Lung microvascular endothelial cell (primary cell): ENCODE measurements at places on chromosomes 16 and 17.
A peak's percentile ranks its signal among the peaks of the same experiment; 100 is the strongest.

DNA sequence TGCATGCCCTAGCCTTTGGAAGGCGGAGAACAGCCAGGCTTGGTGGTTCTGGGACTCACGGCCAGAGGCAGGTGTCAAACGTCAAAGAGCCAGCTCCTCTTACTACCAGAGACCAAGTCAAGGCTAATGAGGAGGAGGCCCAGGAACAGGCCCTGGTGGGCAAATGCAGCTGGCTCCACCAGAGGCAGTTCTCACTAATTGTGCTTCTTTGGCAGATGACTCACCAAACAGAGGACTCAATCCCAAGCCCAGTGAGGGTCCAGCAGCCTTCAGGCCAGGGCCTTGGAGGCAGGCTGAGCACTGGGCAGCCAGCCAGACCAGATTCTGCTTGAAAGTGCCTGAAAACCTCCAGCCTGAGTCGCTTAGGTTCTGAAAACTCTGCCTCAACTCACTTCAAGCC, 336.5 kb upstream of the CDH5 start:
- no peak for DNase-seq

- no peak for DNase-seq
These were observed 160.3 kb downstream of the HS3ST3B1 start for GRCh38 chr17:14461227-14461548.

DNA sequence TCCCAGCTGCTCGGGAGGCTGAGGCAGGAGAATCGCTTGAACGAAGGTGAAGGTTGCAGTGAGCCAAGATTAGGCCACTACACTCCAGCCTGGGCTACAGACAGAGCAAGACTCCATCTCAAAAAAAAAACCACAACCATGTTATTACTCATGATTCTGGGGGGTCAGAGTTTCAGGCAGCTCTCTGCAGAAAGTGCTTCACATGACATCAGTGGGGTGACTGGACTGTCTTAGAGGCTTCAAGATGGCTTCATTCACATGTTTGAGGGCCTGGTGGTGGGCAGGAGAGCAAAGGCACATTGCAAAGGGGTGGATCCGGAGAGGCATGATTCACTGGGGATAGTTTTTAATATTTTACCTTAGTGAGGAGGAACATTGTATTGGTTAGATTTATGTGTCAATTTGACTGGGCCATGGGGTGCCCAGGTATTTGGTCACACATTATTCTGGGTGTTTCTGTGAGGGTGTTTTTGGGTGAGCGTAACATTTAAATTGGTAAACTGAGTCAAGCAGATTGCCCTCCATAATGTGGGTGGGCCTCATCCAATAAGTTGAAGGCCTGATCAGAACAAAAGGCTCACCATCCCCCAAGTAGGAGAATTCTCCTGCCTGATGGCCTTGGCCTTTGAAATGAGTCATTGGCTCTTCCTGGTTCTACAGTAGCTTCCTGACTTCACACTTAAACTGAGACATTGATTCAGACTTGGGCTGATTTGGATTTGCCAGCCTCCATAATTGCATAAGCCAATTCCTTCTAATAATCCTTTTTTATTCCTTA, 109.8 kb downstream of the GOSR1 start:
- peak; percentile 88 for DNase-seq

- DNase-seq: no peak
These were observed 264.0 kb downstream of the XYLT1 start for GRCh38 chr16:17206712-17207111.

- DNase-seq: no peak
These were observed 75.7 kb downstream of the SPAG9 start for GRCh38 chr17:51044976-51045375.

DNA sequence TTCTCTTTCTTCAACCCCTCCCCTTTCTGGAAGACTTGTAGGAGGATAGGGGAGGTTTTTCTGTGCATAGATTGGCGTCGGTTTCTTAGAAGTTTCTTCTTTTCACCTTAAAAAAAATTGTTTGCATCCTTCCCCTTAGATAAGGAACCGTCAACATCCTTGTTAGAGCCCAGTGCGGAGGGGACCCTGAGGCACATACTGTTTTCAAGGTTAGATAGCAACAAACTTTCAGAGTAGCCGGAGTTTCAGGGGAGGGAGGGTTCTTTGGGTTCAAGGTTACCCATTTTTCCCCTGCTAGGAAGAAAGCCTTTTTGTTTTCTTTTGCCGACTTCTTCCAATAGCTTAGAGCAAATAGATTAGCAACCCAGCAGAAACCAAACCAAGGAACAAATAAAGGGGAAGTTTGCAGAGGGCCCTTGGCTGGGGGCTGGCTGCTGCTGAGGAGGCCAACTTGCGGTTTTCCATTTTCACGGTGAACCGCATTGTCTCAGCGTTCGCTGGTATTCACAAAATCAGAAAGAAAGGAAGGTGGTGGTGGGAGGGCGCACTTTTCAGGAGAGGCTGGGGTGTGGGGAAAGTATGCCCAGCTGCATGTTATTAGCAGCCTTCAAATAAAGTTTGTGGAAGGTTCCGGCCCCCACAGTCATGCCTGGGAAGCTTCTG, 28.8 kb downstream of the MSI2 start:
- DNase-seq: no peak

GRCh38 chr17:60392845-60393702, 1.1 kb upstream of the USP32 start:
- DNase-seq: peak; percentile 70

DNA sequence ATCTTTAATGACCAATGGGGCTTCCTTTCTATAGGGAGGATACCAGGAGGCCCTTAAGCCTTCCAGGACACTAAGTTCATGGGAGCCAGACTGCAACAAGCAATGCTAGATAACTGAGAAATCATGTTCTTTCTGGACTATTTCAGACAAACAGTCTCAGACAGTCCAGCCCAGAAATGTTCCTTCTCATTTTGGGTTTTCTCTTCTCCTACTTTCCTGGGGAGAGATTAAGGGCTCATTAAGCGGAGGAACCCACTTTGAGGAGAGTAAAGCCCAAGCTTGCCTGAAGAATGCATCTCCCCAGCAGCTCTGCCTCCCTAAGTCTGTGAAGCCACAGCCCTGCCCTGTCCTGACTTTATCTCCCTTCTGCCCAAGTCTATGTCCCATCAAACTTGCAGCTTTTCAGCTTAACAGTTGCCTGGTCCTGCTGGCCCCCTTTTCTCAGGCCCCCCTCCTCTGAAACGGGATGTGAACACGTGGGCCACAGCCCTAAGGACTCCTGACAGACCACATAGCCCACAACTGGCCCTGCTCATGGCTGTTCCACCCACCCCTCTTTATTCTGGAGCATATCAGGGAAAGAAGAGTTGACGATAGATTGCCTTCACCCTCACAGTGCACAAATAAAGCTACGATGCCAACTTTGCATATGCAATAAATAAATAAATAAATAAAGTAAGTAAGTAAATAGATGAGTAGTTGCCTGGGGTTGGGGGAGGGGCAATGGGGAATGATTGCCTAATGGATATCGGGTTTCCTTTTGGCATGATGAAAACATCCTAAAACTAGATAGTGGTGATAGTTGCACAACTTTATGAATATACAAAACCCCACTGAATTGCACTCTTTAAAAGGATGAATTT, 111.0 kb downstream of the N4BP1 start:
- DNase-seq: peak; percentile 66

GRCh38 chr17:50583641-50584040, 23.1 kb downstream of the CACNA1G start:
- DNase-seq: no peak

DNA sequence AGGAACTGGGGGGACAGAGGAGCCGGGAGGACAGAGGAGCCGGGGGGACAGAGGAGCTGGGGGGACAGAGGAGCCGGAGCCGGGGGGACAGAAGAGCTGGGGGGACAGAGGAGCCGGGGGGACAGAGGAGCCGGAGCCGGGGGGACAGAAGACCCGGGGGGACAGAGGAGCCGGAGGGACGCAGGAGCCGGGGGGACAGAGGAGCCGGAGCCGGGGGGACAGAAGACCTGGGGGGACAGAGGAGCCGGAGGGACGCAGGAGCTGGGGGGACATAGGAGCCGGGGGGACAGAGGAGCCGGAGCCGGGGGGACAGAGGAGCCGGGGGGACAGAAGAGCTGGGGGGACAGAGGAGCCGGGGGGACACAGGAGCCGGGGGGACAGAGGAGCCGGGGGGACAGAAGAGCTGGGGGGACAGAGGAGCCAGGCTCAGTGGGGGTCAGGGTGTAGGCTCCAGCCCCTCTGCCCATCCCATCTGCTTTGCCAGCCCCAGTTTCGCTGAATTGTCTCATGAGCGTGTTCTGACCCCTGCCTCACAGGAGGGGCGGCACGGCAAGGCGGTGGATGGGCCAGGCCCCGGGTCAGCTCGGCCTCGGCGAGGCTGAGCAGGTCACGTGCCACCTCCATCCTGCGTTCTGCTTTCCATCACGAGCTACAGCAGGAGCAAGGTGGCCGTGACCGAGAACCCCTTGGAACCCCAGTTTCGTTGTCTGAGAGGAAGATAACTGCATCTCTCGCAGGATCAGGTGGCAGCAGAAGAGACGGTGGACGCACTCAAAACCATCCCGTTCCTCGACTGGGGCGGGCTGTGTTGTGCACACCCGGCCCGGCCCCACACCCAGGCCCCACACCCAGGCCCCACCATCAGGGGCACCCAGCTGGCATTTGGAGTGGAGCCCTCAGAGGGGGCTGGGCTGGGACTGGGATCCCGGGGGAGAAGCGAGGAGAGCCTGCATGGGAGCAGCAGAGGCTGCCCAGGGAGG, 26.1 kb upstream of the CBFA2T3 start:
- no peak for DNase-seq

GRCh38 chr17:78255953-78256706, 24.7 kb downstream of the TMEM235 start:
- DNase-seq: no peak

- peak; percentile 95 for DNase-seq
These were observed 804 bp downstream of the TGFB1I1 start for GRCh38 chr16:31472709-31473203.

DNA sequence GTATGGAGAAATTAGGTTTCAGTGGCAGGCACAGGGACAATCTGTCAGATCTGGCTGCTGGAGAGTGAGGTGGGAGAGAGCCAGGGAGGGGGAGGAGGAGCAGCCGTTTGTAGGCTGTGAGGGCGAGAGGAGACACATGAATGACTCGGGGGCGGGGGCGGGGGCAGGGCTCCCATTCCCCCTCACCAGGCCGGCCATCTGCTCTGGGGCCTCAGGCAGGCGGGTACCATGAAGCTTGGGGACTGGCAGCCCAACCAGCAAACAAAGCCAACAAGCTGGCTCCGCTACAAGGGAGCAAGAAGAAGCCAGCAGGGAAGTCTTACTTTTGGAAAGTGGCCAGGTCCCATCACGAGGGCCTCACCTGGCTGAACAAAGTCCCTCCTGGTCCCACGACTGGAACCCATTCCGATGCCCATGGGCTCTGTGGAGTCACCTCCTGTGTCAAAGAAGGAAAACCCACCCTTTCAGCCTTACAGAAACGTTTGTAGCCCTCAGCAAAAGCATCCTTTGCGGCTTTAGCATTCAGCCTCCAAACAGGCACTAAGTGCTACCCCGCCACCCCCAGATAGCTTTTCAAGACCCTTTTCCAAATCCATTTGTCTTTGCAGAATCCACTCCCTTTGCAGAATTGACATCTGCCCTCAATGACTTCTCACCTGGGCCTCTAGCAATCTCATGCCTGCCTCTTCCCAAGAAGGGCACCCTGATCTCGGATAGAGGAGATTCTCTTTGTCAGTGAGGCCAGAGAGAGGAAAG, 9.2 kb upstream of the SSTR2 start:
- no peak for DNase-seq

GRCh38 chr17:19370493-19370960, 7.8 kb upstream of the MAPK7 start:
- peak; percentile 48 for DNase-seq

GRCh38 chr16:88287219-88287618, 95.5 kb upstream of the ZNF469 start:
- peak; percentile 27 for DNase-seq

- DNase-seq: no peak
These were observed 14.7 kb upstream of the LITAF start for GRCh38 chr16:11601425-11601824.

DNA sequence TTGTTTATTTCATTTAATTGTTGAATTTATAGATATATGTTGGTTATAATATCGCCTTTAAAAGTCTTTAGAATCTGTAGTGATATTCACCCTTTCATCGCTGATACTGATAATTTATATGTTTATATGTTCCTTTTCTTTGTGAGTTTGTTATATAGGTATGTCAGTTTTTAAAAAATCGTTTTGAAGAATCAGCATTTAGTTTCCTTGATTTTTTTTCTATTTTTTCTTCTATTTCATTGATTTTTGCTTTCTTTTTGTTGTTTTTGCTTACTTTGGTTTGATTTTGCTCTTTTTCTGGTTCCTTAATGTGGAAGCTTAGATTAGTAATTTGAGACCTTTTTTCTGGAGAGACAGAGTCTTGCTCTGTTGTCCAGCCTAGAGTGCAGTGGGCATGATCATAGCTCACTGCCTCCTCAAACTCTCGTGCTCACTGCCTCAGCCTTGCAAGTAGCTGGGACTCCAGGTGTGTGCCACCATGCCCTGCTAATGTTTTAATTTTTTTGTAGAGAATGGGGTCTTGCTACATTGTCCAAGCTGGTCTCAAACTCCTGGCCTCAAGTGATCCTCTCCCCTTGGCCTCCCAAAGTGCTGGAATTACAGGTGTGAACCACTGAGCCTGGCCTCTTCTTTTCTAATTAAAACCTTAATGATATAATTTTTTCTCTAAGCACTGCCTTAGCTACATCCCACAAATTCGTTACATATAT, 7.5 kb downstream of the IST1 start:
- DNase-seq: no peak

DNA sequence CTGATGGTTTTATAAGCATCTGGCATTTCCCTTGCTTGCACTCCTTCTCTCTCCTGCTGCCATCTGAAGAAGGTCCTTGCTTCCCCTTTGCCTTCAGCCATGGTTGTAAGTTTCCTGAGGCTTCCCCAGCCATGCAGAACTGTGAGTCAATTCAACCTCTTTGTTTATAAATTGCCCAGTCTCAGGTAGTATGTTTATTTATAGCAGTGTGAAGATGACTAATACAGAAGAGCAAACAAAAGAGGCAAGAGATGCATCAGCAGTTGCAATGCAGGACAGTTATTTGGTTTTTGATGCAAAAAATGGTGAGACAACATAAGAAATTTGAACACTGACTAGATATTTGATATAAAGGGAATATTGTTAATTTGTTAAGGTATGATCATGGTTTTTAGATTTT, 16.8 kb downstream of the TMEM100 start:
- no peak for DNase-seq

GRCh38 chr17:42674755-42675347, 1.9 kb downstream of the PLEKHH3 start:
- DNase-seq: no peak

- no peak for DNase-seq
These were observed 21.7 kb upstream of the WSCD1 start for GRCh38 chr17:6048486-6048885.

GRCh38 chr17:36869856-36870719, 67.2 kb upstream of the LHX1 start:
- no peak for DNase-seq

GRCh38 chr17:19991252-19991885, 13.7 kb upstream of the AKAP10 start:
- DNase-seq: no peak

- DNase-seq: peak; percentile 67
These were observed 3.2 kb upstream of the METRN start for GRCh38 chr16:711548-712320.

DNA sequence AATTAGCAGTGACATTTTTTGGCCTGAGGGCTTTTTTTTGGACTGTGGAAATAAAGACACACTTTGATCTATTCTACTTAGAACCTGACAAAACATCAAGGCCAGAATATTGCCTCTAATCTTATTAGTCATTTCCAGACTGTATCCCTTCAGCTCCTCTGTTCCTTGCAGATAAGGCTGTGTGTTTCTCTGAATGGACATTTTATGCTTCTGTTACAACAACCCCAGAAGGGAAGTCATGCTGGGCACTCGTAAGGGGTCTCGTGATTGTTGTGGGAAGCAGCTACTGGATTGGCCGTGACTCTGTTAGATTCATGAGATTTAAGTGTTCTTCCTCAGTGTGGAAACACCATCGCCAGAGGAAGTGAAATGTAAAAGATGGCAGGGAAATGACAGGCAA, 31.6 kb upstream of the HS3ST2 start:
- peak; percentile 5 for DNase-seq
